RCC 7860 (cell line): ENCODE measurements at places on chromosomes 2 and 18.

- no peak for DNase-seq
Measured at GRCh38 chr2:106020821-106021661, 173.1 kb downstream of the UXS1 start.

DNA sequence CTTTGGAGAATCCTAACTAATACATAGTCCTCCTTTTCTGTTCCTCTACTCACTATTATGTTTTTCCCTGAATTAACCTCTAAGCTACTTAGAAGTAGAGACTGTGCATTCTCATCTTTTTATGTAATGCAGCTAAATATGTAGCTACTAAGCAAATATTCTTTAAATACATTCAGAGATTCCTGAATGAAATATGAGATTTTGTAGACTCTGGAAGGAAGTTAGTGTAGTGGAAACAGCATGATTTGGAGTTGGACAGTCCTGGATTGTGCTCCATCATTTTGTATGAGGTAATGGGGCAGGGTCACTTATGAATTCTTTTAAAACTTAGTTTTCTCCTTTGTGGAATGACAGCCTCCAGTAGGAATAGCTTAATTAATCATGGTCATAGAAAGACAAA, 24.7 kb upstream of the NT5C1B start:
- DNase-seq: no peak

- DNase-seq: no peak
Measured at GRCh38 chr2:37919631-37920032, 5.5 kb upstream of the RMDN2 start.

DNA sequence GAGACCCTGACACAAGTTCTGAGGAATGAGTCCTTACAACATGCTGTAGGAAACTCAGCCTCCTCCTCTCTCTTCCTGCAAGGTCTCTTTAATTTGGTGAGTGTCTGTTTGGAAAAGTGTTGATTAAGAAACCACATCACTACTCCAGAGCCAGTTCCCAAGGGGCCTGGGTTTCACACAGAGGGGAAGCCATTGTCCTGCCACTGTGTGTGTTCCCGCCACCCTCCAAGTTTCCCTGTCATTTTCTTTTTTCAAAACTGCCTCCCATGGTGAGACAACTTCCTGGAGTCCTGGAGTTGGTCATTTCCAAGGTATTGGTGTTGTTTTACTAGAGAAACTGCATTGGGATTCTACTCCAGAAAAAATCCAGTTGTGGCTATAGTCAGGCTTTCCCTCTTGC, 232.0 kb upstream of the PARD3B start:
- no peak for DNase-seq

DNA sequence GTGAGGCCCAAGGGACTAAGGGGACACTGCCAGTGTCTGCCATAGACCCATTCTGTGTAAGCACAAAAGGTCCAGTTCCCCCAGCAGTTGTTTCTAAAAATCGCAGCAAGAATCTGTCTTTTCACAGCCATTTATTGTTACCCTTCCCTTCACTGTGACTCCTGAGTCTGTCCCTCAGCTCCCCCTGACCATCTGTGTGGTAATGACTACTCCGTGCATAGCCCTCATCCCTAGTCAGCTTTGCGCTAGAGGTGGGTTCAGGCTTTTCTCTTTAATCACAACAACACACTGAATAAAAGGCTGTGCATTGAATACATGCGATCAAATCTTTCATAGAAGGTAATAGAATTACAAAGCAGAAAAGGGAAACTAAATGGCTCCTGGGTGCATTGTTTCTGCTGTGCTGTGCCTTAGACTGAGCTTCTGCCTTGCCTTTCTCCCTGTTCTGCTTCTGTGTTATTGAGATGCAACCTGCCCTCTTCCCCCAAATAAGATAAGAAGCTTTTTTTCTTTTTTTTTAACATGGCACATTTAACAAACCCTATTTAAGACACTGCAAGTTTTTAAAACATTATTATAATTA, 836.0 kb upstream of the CDH2 start:
- DNase-seq: no peak

DNA sequence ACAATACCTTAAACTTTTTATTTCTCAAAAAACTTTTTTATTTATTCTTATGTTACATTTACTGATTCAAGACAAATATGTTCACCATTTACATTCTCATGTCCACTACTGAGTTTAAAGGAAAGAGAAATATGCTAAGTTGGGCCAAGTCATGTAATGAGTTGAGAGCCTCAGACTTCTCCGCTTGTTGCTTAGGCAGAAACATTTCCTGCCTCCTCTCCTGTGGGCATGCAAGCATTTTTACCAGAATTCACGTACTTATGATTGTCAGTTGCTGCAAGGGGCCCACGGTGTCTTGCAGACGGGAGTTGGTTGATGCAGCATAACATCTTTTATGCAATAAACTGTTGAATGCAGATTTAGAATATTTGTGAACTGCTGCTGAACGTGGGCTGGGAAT, 51.8 kb downstream of the MYO1B start:
- DNase-seq: no peak

DNA sequence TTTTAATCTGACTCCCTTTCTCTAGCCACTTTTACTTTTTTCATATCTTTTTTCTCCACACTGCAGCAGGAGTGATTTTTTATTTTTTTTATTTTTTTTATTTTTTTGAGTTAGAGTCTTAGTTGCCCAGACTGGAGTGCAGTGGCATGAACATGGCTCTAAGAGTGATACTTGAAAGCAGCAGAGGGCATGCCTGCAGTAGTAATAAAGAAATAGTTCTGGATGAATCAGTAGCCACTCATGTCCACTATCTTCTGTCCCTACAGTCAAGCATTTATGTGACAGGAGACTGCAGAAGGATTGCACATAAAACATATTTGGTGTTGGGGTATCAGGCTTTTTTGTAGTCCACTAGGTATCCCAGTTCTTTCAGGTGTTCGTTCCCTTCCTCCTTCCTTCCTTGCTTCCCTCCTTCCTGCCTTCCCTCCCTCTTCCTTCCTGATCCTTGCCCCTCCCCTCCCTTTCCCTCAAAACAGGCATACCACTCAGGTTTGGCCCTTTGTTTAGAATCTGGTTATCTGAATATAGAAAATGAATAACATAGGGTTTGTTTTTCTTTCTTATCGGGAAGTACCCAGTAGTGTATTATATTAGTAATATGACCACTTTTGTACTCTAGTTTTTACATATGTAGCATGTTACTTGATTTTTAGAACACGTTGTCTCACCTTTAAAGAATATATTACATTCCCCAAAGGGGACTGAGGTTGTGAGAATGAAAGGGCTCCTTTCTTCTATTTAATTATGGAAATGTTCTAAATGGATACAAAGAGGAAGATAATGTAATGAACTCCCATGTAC, 23.5 kb downstream of the MIB1 start:
- no peak for DNase-seq

DNA sequence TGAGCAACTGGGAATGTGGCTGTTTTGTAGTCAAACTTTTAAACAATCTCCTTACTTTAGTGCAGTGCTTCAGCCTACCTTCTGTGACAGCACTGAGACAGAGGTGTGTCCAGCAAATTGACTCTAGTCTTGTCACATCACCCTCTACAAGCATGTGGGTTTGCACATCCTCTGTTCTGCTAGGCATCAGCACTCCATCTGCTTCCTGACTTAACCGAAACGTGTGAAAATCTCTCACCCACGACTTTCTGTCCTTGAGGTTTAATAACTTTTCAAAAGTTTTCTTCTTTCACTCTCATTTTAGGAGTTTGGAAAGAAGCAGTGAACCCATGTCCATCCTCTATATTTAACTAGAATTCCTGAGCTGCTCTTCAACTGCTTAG, 42.6 kb downstream of the TTR start:
- no peak for DNase-seq

DNA sequence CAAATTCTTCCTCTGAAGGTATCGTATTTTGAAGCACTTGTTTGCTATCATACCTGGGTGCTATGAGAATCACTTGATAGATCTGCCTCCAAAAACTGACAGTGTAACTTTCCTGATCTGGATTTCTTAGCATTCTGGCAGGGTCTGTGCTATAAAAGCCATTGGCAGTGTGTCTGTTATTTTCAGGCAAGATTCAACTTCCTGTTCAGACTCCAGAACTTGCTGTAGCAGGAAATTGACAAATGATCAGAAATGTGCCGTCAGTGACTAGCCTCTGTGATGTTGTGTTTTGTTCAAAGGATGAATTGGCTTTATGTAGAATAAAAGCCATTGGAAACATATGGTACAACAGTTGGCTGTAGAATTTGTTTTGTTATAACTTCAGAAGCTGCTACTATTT, 273.3 kb downstream of the PTPRM start:
- DNase-seq: no peak

GRCh38 chr2:27072920-27073319, 1.5 kb upstream of the OST4 start:
- no peak for DNase-seq

- DNase-seq: no peak
Measured at GRCh38 chr18:53819671-53820070, 404.8 kb downstream of the MBD2 start.

DNA sequence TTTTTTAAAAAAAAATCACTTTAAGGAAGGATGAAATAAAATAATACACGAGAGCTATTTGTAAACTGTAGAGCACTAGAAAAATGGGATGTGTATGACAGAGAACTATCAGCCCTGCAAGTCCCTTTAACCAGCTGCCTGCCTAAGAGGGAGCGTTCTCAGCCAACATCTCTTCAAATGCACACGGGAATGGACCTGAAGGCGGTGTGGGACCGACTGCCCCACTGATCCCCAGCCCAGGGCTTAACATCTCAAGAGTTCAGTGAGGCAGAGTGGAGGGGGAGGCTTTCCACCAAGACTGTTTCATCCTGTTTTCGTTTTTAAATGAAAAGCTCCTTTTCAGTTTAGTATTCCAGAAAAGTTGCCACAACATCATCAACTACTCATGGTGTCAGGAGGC, 2.2 kb downstream of the INPP4A start:
- no peak for DNase-seq

DNA sequence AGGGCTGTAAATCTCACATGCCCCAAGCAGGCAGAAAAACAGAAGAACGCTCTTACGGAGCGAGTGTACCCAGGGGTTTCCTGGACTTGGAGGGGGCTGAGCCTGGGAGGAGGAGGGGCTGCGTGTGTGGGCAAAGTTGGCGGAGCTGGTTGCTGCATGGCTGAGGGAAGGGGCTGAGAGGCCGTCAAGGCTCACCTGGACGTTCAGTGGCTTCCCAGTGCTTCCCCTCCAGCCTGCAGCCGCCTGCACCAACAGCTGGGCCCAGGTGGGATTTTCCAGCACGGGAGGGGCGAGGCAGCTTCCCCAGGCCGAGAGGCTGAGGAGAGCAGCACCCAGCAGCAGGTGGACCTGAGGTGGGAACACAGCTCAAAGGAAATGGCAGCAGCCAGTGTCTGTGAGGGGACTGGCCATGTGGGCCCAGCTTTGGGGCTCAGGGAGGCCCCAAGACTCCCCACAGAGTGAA, 70.6 kb upstream of the CTDP1 start:
- DNase-seq: no peak

DNA sequence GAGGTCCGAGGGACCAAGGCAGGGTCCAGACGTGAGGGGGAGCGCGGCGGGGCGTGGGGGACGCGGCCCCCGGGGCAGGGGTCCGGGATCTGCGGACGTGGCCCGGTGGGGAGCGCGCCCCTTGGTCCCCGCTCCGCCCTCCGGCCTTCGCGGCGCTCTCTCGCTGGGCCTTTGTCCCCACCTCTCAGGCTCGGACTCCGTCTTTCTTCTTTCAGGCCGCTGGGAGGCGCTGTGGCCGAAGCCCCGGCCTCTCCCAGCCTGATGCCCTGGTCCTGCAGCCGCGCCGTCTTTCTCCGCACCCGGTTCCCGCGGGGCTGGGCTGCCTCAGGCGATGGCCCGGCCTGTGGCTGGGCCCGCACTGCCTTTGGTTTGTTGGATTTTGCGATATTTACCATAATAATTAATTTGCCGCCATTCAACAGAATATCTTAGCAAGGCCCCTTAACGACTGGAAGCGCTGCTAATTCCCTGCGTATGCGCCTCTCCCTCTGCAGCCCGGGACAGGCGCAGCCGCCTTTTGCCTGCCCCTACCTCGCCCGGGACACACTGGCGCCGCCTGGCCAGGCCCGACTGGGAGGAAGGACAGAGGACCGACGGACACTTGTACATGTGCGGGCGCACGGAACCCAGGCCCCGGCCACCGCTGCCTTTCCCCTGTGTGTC, 10.8 kb downstream of the SIX3 start:
- DNase-seq: no peak

- DNase-seq: no peak
Measured at GRCh38 chr18:70036771-70037347, 89.2 kb upstream of the CD226 start.

DNA sequence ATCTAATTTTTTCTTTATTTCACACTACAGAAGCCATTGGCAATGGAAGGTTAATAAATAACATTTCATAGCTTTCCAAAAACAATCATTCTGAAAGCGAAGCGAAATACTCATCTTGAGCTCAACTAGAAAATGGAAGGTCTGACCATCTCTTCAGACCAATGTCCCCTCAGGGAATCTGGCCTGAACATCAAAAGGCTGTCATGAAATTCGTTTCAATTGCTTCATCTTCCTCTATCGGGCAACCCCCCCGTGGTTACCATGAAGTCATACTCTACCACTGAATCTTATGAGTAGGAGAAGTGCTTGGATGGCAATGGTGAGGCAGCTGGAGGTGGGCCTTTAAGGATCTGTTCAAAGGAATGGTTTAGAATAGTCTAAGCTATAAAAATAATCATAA, 22.9 kb upstream of the CYTIP start:
- no peak for DNase-seq

DNA sequence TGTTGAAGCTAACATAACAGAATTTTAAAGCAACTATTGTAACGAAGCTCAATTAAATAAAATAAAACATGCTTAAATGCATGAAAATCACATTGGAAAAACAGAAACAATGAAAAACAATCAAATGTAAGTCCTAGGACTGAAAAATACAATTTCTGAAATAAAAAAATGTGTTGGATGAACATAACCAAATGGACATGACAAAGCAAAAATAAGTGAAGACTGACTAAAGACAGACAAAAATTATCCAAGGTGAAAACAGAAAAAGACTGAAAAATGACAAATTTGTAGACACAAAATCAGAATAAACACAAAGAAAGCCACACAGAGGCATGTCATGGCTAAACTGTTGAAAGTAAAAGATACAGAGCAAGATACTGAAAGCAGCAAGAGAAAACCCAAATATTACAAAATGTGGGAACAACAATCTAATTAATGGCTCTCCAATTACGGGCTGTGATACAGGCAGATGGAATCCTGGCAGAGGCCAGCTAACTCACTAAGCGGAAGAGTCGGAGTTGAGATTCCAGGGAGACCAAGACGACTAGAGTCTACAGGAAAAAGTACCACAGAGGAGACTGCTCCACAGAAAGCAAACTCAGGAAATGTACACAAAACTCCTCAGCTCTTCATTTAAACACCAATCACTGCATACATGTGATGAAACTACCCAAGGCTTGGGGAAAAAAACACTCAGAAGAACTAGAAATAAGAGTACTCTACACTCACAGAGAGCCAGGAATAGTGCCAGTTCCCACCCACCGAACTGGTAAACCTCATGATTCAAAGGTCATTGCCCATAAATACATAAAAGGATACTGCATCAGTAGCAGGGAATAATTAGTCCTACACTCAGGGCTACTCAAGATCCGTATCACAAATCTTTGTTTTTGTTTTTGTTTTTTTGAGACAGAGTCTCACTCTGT, 83.6 kb downstream of the ATAD2B start:
- no peak for DNase-seq
